ENCODE measurements at places on chromosomes 16 and 17.

DNA sequence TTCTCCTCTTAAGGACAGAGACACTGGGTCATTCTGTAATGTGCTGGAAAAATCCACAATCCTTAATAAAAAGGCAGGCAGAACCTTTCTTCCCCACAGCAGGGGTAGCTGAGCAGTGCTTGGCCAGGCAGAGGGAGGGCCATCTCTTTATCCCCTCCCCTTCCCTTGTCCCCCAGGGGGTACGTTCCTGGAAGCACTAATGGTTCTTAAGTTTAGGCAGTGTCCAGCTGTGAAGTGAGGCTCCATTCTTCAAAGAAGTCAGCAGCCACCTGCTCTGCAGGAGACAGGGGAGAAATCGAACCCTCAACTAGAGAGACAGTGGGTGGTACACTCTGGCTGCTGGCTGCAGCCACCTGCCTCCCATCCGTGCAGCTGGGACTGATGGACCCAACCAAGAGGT is 533.9 kb upstream of the CDH11 start:
- no peak for DNase-seq

DNA sequence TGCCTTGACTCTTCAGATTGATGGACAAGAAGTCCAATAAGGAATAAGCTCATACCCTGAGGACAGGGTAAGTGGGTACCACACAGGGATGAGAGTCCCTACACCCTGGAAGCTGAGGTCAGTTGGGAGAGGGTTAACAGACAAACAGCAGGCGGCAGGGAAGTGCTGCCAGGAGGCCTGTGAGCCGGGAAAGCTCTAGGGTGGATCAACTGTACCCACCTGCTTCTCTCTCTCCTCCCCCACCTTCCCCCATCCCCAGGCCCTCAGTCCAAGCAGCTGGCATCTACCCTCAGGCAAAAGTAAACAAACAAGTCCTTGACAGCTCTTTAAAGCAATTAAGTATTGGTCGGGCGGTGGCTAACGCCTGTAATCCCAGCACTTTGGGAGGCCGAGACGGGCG is 20.7 kb upstream of the MYLK3 start:
- no peak for DNase-seq

- no peak for DNase-seq
Observed at GRCh38 chr16:72012607-72013006, 4.1 kb downstream of the DHODH start.

- DNase-seq = no peak
Observed at GRCh38 chr16:67245674-67246080, 1.6 kb downstream of the FHOD1 start.

- no peak for DNase-seq
Observed at GRCh38 chr16:88854306-88855111, 2.2 kb downstream of the GALNS start.

All from RCC 7860 (cell line).